Spleen (tissue), 13 donors: ENCODE measurements at places on chromosomes 4 and X. TPM values are rescaled to one million over a fixed set of nuclear protein-coding genes. Genes with fewer than 3 reads are reported as not detected.

FAM184B gene
- 0.03 TPM for polyA plus RNA-seq

HNRNPDL gene
- polyA plus RNA-seq = 218 TPM

RNF212 gene
- 3.5 TPM for polyA plus RNA-seq

NWD2 gene
- polyA plus RNA-seq = not detected

PFKFB1 gene
- polyA plus RNA-seq = 0.32 TPM

PROM1 gene
- polyA plus RNA-seq = 0.20 TPM

MAGEB17 gene
- polyA plus RNA-seq = 0.07 TPM

MTHFD2L gene
- polyA plus RNA-seq = 7.8 TPM

RIPPLY1 gene
- polyA plus RNA-seq = not detected

DNA sequence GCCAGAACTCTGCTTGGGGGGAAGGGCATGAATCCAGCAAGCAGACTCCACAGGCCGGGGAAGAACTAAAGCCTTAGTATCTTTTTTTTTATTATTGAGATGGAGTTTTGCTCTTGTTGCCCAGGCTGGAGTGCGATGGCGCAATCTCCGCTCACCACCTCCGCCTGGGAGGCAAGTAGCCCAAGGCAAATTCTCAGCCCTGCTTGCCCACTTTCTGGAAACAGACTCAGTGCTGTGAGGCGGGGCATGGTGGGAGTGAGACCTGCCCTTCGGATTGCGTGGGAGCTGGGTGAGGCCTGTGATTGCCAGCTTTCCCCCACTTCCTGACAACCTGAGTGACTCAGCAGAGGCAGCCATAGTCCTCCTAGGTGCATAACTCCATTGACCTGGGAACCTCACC, 348.8 kb downstream of the GASK1B start:
- DNase-seq = no peak

- DNase-seq = no peak
Measured at GRCh38 chr4:38114386-38115150, 154.4 kb downstream of the PTTG2 start.

DNA sequence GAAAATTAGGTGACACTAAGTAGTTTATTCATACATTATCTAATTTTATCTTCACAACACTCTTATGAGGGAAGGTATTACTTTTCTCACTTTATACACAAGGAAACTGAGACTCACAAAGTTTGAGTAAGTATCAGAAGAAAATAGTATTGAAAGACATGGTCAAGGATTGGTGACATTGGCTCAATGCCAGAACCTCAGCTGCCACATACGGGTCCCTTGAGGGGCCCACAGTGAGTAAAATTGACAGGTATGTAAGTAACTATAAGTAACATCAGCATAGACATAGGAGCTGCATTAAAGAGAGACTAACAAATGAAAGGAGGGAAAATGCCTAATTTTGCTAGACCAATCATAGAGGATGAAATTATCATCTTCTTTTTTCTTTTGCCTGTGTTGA, 134.1 kb downstream of the COX18 start:
- DNase-seq = no peak

DNA sequence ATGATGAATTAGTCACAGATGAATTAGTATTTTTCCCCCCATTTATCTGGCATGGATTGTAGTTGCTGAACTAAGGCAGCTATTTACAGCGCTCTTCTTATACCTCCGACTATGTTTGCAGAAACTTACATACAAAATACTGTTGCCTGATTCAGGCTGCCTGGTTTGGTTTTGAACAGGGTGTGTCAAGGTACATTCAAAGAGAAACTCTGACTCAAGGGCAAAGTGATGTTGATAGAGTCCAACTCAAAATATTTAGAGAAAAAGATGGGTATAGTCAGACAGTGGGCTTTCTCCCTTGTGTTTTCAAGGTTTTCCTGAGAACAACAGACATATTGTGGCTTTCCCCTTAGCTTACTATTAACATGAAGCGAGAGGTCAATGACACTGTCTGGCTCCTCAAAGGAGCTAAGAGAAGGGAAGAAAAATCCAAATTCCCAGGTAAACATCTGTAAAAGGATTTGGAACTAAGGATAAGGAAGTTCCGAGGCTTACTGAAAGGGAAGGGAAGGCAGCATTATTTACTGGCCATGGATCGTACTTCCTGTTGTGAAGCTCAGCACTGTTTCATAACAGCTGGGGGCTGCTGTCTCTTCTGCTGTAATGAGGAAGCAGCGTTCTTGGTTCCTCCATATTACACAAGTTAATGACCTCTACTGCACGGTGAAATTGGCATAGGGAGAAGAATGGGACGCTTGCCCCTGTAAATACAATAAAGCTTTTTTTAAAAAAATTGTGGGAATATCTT, 30.9 kb downstream of the FAM9C start:
- no peak for DNase-seq

- DNase-seq = no peak
Measured at GRCh38 chrX:39469126-39469525, 628.6 kb downstream of the BCOR start.

DNA sequence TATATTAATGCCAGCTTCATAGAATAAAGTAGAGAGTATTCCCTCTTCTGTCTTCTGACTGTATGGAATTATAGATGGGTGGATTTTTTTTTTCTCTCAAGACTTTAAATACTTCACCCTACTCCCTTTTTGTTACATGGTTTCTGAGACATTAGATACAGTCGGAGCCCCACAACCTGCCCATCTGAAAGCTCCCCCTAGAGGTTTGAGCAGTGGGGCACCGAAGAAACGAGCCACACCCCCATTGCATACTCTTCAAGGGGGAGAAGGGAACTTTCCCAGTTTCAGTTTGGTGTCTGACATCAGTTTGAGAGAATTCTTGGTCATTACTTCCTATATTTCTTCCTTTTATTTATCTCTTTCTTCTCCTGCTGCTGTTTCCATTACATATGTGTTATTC, 437.6 kb upstream of the AGA start:
- no peak for DNase-seq

DNA sequence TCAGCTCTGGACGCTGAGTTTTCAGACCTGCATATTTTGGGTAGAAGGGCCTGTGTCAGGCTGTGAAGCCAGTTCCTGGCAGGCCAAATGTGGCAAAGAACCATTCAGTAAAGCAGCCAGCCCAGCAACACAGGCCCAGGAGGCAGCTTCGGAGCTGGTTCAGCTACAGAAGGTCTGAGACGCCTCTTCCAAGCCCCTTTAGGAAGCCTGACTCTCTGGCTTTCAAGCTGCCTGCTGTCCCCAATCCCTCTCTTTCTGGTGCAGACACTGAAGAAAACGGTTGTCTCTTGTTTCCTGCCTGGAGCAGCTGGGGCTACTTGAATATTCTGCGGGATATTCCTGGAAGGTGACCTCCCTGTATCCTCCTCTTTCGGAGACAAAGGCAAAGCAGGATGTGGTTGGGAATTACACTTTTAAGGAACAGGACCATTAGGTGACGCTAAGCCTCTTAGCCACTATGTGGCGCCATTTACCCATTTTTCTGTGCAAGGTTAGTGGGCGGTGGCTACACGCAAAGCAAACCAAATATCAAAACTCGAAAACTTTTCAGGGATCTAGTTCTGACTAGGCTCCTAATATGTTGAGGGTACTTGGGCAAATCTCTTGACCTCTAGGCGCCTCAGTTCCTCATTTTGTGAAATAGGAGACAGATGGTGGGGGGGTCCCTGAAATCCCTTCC, 47.2 kb upstream of the LAS1L start:
- no peak for DNase-seq

DNA sequence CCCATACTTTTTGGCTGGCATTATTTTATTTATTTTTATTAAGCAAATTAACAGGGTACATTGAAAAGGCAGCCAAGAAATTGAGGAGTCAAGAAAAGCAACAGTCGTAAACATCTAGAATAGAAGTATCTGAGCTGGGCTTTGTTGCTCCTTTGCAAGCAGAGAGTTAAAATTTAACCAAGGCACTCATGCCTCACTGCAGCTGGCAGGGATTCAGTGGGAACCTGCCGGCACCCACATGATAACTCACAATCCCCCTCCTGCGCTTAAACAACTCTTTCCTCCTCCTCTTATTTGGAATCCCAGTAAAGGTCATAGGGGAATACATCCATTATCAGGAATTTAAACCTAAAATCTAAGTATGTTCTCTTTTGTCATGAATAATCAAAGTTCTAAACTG, 115.5 kb downstream of the SOX3 start:
- DNase-seq = no peak

DNA sequence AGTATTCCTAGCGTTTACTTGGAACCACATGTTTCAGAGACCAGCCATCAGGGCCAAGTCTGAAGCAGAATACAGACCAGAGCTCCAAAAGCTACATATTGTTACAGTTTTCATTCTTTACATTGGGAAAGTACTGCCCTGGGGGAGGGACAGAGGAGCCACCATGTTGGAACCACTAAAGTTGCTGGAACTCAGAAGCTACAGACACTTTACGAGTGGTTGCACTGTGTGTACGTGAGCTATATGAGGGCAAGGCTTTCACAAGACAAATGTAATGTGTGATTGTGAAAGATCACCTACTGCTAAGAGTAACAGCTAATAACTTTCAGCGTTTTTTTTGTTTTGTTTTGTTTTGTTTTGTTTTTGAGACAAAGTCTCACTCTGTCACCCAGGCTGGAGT, 11.7 kb downstream of the GPC3 start:
- DNase-seq = no peak

- DNase-seq = no peak
Measured at GRCh38 chrX:40202456-40202855, 104.7 kb upstream of the BCOR start.

DNA sequence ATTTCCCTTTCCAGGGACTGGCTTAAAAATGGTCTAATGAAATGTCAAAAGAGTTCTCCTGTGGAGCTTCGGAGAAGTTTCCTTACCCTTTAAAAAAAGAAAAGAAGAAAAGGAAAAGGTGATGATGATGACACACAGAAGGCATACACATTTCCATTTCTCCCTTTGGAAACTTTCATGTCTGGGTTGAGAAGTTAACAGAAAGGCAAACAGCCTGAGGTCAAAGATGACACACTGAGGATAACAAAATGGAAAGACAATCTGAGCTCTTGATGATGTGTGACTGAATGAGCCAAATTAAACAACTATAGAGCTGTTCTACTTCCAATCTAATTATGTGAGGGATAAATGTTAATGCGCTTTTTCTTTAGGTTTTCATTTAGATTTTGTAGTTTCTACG, 32.2 kb downstream of the NFXL1 start:
- DNase-seq = no peak

DNA sequence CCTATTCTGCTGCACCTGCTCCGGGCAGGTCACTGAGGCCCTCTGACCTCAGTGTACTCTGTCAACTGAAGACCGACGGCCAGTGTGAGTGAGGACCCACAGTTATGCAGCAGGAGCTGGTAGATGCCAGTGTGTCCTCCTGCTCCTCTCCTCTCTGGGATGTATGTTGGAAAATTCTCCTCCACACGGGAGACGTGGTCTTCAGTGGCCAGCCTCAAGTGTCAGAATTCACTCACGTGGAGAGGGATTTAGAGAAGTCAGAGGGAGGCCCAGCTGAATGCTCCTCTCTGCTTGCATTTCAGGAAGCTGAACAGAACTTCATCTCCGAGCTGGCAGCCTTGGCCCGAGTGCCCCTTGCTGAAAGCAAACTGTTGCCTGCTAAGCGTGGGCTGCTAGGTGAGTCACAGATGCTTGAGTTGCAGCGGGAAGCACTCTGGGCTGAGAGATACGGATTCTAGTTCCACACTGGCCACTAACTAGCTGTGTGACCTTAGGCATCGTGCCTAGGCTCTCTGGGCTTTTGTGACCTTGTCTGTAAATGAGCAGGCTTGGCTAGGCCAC, 83.6 kb downstream of the CRMP1 start:
- DNase-seq = peak; percentile 46

GRCh38 chr4:40194602-40195161, 2.1 kb upstream of the RHOH start:
- DNase-seq = no peak

DNA sequence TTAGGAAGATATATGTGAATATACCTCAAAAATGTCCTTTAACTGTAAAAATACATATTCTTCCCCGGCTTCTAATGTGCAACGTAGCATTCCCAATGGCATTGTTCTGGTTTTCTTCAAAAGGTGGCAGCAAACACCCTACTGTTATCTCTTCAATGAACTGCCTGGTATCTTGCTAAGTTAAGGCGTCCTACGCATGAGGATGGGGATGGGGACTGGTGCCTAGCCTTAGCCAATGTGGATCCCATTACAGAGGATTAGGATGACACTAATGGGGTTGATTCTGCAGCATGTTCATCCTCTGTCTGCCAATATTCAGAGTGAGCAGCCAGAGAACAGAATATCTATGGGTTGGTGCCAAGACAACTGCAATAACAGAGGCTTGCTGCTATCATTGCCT, 334.9 kb upstream of the ADGRL3 start:
- no peak for DNase-seq
